SHP77 (cell line): ENCODE measurements at places on chromosomes 3 and 15.

DNA sequence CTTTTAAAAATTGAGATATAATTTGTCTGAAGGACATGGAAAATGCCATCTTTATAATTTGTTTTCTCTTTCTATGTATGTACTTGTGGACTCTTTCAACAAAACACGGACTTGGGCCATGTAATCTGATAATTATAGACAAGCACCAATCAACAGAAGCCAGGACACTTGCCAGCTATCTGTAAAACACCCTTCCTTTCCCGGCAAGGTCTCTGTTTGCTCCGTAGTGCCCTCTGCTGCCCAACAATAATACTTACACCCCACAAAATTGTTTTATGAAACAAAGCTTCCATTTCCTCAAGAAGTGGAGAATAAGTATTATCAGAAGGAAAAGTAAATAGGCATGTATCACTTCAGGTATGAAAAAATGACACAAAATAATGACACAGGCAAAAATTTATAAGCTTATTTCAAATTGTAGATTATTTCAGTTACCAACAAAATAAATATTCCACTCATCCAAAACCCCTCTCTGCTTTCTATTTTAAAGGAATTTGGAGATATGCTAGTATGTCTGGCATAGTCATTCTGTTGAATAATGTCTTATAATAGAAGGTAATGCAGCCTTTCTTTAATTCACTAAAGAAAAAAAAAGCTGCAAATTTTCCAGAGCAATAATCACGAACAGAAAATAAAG lies 32.8 kb downstream of the MYH15 start:
- peak; percentile 50 for DNase-seq

DNA sequence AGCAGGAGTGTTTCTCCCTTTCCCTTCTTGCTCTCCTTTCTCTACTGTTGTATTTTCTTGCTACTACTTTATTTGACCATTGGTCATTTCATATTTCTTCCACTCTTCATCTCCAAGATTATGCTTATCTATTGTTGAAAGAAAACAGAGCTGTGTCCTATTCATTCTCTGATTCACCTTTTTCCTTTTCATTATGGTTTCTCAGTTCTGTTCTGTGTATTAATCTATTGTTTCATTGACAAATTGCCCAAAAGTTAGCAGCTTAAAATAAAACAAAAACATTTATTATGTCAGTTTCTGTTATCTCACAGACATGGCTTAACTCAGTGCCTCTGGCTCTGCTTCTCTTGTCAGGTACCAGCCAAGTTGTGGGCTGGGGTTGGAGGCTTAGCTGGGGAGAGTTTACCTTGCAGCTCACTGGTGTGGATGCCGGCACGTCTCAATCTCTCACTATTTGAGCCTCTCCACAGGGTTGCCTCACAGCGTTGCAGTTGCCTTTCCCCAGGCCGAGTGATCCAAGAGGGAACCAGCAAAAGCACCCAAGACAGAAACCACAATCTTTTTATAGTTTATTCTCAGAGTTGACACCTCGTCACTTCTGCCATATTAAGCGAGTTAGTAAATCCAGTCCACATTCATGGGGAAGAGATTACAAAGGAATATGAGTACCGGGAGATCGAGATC lies 36.9 kb upstream of the FILIP1L start:
- DNase-seq: no peak

DNA sequence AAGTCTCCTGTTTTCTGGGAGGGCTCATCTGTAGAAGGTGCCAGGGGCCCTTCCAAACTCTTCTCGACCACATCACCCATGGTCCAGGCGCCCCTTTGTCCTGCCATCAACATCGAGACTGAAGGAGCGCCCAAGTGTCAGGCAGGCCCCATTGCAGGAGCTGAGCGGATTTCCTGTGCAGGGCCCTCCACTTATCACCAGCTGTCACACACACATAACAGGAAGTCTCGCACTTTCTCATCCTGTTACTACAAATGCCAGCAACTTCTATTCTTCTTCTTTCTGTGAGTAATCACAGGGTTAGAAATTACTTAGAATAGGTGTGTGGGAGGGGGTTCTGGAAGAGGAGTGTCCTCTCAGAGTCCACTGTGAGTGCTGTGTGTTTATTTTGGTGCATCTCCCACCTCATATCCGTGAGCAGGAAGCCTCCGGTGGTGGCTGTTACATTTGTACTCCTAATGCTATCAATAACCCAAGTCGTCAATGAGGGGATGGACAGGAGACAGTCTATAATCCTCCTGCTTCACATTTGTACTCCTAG lies at the start of gene KLHL6:
TSS of gene KLHL6 (minus strand) at position 166 of the 541 bp plus-strand sequence. CDS start at position 113, 53 bp downstream.
- DNase-seq: no peak

GRCh38 chr3:29605845-29606244 lies 325.0 kb downstream of the RBMS3 start:
- DNase-seq: no peak

DNA sequence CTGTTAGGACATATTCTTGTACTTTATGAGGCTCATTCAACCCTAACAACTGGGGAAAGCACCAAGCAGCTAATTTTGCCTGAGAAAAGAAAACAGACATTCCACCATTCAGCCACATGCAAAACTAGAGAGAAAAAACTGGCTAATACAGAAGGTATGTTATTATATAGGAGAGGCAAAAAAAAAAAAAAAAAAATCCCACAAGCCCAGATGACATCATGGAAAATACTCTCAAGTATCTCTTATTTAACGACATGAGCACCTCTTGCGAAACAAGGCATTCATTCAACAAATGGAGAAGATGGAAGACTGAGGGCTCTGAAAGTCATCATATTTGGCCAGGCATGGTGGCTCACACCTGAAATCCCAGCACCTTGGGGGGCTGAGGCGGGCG lies 61.5 kb downstream of the PRICKLE2 start:
- DNase-seq: peak; percentile 45

GRCh38 chr3:189655617-189656016 lies 24.4 kb downstream of the TP63 start:
- no peak for DNase-seq

- no peak for DNase-seq
These were observed 117.6 kb downstream of the CHST2 start for GRCh38 chr3:143237077-143237627.

- DNase-seq: no peak
These were observed 171.4 kb downstream of the GREM1 start for GRCh38 chr15:32889214-32889613.

- DNase-seq: no peak
These were observed 124.3 kb downstream of the ISL2 start for GRCh38 chr15:76460871-76461270.

GRCh38 chr3:133540896-133541674 lies 32.4 kb upstream of the CDV3 start:
- DNase-seq: no peak

GRCh38 chr15:100174904-100175275 lies 166.9 kb downstream of the ADAMTS17 start:
- DNase-seq: no peak

DNA sequence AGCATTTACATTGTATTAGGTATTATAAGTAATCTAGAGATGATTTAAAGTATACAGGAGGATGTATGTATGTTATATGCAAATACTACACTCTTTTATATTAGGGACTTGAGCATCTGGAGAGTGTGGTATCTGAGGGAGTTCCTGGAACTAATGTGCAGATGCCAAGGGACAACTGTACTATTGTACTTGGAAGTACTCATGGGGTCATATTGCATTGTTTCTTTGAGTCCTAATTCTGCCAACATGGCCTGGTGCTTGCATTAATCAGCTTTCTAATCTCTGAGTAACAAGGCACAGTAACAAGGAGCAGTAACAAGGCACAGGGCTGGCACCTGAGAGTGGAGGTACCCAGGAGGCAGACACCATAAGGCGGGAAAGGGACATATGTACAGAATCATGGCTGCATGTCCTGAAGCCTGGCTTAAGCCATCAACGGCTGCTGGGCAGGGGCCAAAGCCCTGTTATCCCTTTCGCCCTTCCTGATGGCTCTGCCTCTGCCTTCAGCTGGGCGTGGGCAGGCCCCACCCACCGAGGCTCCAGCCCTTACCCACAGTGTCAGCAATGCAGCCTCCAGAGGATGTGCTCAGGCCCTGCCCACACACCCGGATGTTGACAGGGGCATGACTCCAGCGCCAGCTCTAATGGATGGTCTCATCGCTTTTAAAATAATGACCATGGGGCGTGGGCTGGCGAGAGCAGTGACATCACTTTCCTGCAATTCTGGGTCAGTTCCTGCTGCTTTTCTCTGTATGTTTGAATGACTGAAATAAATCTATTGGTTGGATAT lies 22.9 kb downstream of the CEMIP start:
- DNase-seq: peak; percentile 77

DNA sequence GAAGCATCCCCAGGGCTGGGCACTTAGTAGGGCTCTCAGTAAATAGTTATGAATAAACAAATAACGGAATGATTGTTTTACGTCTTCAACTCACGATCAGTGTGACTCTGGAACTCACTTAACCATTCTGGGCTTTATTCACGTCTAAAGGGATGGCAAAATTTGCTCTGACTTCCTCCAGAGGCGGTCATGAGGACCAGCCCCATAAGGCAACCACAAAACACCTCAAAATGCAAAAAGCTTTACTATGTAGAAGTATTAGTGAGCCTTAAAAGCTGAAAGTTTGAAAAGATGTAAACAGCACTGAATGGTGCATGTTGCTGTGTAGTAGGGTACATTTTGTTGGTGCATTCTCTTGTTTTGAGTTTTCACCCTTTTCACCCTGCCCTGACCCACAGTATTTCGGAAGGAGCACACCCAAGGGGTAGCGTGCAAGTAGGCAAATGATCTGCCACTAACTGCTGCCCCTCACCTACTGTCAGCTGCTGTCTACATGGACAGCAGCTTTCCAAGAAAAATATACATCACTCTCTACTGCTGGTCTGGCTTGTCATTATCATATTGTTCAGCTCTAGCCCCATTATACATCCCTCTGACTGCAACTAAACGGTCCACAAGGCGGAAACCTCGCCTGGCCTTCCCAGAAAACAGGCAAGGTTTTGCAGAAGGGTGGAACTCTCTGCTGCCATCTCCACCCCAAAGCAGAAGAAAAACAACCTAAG lies 308.5 kb upstream of the PROK2 start:
- DNase-seq: no peak

DNA sequence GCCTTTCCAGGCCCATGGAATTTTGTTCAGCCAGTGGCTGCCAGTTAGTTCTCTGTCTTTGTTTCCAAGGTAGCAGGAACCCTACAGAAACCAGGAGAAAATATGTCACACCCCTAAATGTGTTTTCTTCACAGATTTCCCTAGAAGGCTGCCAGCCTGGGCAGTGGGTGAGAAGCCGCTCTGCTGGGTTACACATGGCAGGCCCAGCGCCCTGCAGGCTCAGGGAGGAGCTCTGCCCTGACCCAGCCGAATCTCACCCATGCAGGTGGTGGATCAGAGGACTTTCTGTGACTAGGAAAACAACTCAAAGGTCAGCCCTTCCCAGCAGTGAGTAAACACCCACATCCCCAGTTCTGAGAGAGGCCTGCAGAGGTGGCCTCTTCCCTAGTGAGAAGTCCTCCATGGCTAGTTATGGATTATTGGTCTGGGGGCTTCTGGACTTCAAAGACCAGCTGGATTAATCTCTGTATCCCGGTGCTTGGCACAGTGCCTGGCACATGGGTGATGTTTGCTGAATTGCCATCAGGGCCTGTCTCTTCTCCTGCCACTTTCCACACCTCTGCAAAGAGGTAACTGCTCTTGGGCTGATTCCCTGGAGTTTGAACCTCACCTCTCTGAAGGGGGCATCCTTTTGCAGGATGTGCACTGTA lies 34.7 kb upstream of the BDH1 start:
- peak; percentile 13 for DNase-seq

DNA sequence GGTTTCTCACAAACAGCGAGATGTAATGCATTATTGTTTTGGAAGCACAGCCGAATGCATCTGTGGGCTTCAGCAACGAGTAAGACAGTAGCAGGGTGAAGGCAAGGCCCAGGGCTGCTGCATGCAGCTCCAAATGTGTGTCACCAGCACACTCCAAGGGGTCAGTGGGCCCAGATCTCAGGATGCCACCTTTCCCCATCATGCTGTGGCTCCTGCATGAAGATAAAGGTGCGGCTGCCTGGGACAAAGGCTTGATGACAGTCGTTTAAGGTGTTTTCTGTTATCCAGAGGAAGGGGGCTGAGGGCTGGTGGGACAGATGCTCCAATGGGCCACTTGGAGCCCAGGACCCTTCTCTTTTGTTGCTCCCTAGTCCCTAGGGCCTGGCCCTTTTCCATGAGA lies 13.2 kb downstream of the C3orf22 start:
- no peak for DNase-seq

- no peak for DNase-seq
These were observed 139.7 kb upstream of the TBL1XR1 start for GRCh38 chr3:177336873-177337450.

DNA sequence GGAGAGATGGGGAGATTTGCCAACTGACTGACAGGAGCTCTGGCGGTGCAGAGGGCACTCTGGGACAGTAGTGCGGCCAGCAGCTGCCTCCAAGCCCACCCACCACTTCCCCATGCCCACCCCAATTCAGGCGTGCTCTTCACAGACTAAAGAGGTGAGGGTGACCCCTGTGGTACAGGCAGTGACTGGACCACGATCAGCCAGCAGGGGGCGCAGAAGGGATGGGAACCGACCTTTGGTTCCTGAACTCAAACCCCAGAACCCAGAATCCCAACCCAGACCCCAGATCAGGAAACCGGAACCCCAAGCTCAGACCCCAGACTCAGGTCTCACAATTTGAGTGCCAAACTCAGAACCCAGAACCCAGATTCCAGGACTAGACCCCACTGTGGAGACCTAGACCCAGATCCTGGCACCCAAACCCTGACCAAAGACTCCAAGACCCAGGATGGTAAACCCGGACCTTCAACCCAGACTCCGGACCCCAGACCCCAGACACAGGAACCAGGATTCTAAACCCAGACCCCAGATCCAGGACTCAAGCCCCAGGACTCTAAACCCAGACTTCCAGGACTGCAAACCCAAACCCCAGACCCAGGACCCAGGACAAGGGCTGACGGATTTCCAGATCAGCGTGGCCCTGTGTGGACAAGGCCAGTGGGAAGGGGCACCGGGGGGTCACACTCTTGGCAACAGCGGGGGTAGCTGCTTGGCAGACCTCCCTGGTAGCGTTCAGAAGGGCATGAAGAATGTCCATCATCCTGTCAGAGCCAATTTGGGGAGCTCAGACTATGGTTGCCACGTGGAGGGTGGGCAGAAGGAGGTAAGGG lies 3.7 kb upstream of the MYL3 start:
- DNase-seq: no peak
